COR-L47 (cell line): ENCODE measurements at places on chromosomes 1 and 21.

DNA sequence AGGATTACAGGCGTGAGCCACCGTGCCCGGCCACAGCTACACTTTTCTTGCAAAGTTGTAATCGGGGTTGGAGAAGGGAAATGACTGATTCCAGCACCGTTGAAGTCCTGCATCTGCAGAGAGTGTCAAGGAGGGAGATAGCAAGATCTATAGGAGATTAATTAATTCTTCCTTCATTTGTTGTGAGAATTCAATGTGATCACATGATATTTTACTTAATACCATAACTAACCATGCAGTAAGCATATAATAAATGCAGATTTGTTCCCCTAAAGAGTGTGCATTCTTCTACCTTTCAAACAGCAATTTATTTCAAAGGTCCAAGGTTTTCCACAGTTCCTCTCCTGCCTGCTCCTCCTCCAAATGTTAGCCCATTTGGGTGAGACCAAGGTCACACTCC, 204.5 kb downstream of the GREM2 start:
- no peak for DNase-seq

- DNase-seq, result no peak
These were observed 6.3 kb upstream of the CHI3L2 start for GRCh38 chr1:111221276-111221632.

DNA sequence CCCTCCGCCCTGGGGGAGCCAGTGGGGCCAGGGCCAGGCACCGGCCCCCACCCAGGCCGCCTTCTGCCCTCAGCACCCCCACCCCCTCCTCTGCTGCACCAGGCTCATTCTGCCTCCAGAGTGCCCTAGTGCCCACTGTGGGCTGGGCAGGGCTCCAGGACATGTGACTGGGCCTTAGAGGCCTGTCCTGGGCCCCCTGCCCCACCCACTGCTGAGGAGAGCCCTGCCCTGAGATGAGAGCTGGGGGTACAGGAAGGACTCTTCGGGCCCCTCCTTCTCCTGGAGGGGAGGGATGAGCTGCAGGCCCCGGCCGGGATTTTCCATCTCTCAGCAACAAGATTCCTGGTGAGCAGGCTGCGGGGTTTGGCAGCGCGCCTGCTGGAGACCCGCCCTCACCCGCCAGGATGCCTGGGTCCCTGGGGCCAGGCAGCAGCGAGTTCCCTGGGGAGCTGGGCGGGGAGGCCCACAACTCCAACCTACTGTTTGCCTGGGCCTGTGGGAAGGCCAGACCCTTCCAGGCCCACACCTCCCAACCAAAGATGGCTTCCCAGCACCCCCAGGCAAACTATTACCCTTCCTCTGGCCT, 14.0 kb downstream of the AHDC1 start:
- DNase-seq, result peak; percentile 95

- DNase-seq, result peak; percentile 14
These were observed 63.9 kb downstream of the KCNK2 start for GRCh38 chr1:215146240-215146975.

GRCh38 chr1:28087614-28088167, 719 bp downstream of the EYA3 start:
- DNase-seq, result no peak

- DNase-seq, result no peak
These were observed 12.9 kb upstream of the KPNA6 start for GRCh38 chr1:32094746-32095521.

GRCh38 chr1:226195144-226195543, 8.6 kb upstream of the ACBD3 start:
- DNase-seq, result no peak

GRCh38 chr1:6007318-6008083, 15.3 kb upstream of the NPHP4 start:
- no peak for DNase-seq

GRCh38 chr1:83822208-83822607, 176.7 kb downstream of the TTLL7 start:
- no peak for DNase-seq

DNA sequence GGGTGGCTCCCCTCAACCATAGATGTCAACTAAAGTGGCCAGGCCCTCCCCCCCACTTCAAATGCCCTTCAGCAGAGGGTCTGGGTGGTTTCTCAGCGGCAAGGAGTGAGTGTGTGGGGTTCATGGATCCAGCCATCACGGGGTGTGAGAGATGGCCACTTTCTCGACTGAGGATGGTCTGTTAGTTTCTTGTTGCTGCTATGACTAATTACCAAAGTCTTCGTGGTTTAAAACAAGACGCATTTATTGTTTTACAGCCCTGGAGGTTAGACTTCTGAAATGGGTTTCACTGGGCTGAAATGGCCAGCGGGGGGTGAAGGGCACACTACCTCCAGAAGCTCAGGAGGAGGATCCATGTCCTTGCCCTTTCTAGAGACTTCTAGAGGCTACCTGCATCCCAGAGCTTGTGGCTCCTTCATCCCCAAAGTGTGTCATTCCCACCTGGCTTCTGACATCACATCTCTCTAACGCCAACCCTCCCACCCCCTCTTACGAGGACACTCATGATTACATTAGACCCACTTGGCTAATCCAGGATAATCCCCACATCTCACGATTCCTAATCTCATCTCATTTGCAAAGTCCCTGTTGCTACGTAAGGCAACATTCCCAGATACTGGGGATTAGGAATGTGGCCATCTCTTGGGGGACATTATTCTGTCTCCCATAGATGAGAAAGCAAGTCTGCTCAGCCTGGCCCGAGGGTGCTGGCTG, 53.0 kb downstream of the EPHB2 start:
- no peak for DNase-seq

DNA sequence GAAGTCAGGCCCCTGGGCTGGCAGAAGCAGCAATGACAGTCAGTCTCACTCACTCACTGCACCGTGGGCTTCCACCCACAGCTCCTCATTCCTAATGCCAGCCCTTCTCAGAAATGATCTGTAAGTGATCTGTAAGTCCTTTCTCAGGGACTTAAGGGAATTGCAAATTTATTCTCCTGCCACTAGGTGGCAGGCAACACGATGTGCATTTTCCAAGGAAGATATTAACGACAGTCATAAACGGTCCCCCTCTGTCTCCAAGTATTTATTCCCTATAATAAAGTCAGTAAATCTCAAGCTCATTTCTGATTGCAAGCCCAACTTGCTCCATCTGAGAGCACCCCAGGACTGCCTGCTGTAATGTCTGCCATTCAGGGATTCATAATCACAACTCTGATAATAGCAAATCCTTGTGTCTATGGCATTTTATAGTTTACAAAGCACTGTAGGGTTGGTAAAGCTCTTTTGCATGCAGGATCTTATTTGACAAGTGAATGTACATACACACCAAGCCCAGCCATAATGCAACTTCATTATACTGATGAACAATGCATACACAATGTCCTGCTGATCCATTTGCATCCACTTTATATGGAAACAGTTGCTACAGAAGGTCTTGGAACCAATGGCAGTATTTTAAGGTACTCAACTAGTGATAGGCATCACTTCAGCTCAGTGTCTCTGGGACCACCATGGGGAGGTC, 380.5 kb upstream of the CAMK1G start:
- DNase-seq, result peak; percentile 36

GRCh38 chr1:177983077-177983476, 13.2 kb upstream of the SEC16B start:
- DNase-seq, result no peak

GRCh38 chr21:41754479-41754891, 12.4 kb downstream of the RIPK4 start:
- no peak for DNase-seq
